ENCODE measurements at places on chromosomes 3 and 15. TPM values are rescaled to one million over a fixed set of nuclear protein-coding genes. Genes with fewer than 3 reads are reported as not detected.

- H3K36me3 ChIP-seq: no peaks in the 10 kb centered on the region
- H3K4me3 ChIP-seq: no peak overlapping the region
These were observed 84.8 kb upstream of the WNT5A start for GRCh38 chr3:55571913-55572312.

GRCh38 chr3:183161552-183162336 lies 790 bp downstream of the LAMP3 start:
- peak overlapping the region; percentile 75 for H3K27ac ChIP-seq
- H3K4me1 ChIP-seq: peaks cover 39% of the 10 kb centered on the region
- DNase-seq: no peak
- H3K4me3 ChIP-seq: peak overlapping the region; percentile 76
- peaks cover 11% of the 10 kb centered on the region for H3K36me3 ChIP-seq

GRCh38 chr15:35166730-35167359 lies 81.8 kb upstream of the NANOGP8 start:
- no peak for DNase-seq
- H3K27me3 ChIP-seq: no peaks in the 10 kb centered on the region
- no peak overlapping the region for H3K4me3 ChIP-seq
- no peaks in the 10 kb centered on the region for H3K4me1 ChIP-seq

DNA sequence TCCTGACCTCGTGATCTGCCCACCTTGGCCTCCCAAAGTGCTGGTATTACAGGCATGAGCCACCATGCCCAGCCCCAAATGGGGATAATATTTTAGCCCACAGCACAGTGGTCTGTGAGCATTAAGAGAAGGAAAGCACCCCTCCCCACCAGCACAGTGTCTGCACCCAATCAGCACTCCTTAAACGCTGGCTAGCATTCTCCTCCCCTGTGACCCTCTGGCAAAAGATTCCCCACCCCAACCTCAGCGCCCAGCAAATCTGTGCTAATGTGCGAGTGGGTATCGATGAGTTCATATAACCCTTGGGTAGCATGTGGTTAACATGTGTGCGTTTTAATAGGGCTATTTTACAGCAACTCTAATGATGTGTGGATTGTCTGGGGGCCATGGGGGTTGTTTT lies 18.3 kb upstream of the EPHB3 start:
- H3K36me3 ChIP-seq: no peaks in the 10 kb centered on the region
- DNase-seq: no peak
- H3K4me1 ChIP-seq: peaks cover 8% of the 10 kb centered on the region
- H3K27ac ChIP-seq: no peak overlapping the region
- H3K27me3 ChIP-seq: peaks cover 36% of the 10 kb centered on the region

DNA sequence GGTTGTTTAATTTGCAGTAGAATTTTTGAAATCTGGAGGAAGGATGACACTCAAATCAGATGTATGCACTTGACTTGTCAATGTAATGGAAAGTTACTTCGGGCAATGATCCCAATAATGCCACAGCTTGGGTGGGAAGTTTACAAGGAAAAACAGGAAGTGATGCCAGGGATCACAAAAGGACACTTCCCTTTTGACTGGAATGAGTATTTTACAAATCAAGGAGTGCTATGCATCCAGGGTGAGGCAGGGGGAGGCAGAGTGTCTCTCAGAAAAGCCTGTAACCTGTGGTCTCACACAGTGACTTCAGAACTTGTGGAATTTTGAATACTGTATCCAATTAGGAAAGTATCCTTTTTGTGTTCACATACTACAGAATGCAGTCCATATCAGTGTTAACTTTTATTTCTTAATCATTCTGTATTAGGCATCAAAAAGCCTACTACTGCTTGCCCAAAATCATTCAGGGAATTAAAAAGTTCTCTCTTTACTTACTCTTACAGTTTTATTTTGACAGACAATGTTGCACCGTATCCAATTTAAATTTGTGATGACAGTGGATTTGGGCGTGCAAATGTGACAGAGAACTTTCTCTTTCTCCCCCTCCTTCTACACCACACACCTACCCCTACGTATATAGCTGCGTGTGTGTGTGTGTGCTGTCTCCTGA lies 445.1 kb downstream of the MECOM start:
- H3K27ac ChIP-seq: no peak overlapping the region
- H3K4me1 ChIP-seq: no peaks in the 10 kb centered on the region
- H3K4me3 ChIP-seq: no peak overlapping the region
- H3K27me3 ChIP-seq: peaks cover 4% of the 10 kb centered on the region
- DNase-seq: no peak

GRCh38 chr3:170307671-170308405 lies 49.7 kb upstream of the SKIL start:
- no peaks in the 10 kb centered on the region for H3K27me3 ChIP-seq
- H3K4me1 ChIP-seq: no peaks in the 10 kb centered on the region
- H3K4me3 ChIP-seq: no peak overlapping the region
- H3K36me3 ChIP-seq: no peaks in the 10 kb centered on the region

DNA sequence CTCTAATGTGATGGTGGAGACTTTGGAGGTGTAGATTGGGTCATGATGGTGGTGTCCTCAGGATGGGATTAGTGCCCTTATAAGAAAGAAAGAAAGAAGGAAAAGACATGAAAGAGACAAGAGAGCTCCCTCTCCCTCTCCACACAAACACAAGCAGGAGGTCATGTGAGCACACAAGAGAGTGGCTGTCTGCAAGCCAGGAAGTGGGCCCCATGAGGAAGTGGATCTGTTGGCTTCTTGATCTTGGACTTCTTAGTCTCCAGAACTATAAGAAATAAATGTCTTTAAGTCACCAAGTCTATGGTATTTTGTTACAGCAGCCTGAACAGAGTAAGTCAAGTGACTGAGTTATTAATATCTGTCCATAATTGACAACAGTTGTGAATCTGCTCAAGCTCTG lies 17.1 kb downstream of the IQCB1 start:
- DNase-seq: no peak
- no peak overlapping the region for H3K4me3 ChIP-seq
- H3K36me3 ChIP-seq: peaks cover 84% of the 10 kb centered on the region
- no peak overlapping the region for H3K27ac ChIP-seq
- H3K4me1 ChIP-seq: peaks cover 30% of the 10 kb centered on the region

Gene ABHD17C
- 6.0 TPM for total RNA-seq

Gene SEMA7A
- total RNA-seq: 51.4 TPM

Gene TMEM158
- 0.20 TPM for total RNA-seq

Gene MGLL
- 0.29 TPM for total RNA-seq

All from activated naive CD8-positive, alpha-beta T cell treated with anti-CD3 and anti-CD28 coated beads for 36 hours (primary cell).